Globus pallidus (tissue), 1 donor: ENCODE measurements at places on chromosomes 3 and 15.

- no peak for DNase-seq
Observed at GRCh38 chr15:59738676-59739075, 49.6 kb upstream of the BNIP2 start.

- DNase-seq, result no peak
Observed at GRCh38 chr3:118533676-118534075, 501.0 kb downstream of the IGSF11 start.

- no peak for DNase-seq
Observed at GRCh38 chr15:64019764-64020163, 26.5 kb downstream of the DAPK2 start.

GRCh38 chr3:109607897-109608296, 270.6 kb upstream of the DPPA4 start:
- DNase-seq, result no peak

DNA sequence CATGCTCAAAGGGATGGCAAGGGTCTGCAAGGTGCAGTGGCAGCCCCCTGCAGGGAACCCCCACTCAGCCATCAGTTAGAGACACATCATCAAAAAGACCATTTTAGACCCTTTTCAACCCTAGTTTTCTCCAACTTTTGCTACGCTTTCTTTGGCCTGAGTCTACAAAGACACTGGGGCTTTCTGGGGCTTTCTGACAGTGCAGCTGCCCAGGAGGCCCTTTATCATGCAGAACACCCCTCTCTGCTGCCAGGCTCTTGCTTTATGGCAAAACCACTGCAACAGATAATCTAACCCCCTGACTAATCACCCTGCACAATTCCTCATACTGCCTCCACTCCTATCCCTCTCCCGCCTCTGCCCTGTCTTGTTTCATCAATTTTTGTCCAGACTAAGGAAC, 2.4 kb downstream of the NMNAT3 start:
- DNase-seq, result no peak

GRCh38 chr3:156811089-156811862, 14.9 kb upstream of the LEKR1 start:
- no peak for DNase-seq

DNA sequence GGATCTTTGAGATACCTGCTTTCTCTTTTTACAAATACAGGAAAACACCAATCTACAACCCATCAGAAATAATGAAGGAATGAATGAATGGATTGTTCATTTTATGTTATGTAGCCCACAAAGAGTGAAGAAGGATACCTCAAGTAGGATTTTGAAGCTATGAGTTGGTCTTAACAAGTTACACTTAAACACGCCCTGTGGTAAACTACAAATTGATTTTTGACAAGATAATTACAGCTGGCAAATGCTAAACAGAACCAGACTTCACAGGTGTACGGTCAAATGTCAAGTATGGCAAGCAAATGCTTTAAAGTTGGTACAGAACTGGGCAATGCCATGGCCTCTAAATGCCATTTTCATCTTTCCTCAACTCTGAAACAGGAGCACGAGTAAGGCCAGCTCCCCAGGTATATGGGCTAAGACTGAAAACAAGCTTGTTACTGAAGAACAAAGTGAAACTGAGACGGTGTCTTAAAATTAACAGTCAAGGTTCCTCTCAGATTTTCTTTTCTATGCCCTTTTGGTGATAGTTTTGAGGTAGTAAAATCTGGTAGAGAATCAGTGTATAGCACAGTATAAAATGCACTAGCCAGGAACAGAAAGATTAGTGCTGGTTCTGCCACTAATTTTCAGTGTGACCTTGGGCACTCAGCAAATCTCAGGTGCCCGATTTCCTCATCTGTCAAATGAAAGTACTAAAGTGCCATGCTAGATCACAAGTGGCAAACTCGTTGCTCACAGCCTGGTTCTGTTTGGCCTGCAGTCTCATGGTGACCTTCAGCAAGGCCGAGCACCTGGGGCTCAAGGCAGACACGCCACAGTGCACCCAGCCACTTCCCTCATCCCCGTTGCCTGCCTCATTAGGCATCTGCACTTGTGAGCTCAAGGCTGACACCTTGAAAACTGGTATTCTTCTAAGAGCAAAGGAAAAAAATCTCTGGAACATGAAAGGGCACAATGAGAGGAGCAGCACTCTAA, 9.5 kb downstream of the RUVBL1 start:
- DNase-seq, result no peak

GRCh38 chr3:81778678-81779182, 17.3 kb upstream of the GBE1 start:
- no peak for DNase-seq

- DNase-seq, result no peak
Observed at GRCh38 chr3:52715714-52716305, 9.9 kb downstream of the SPCS1 start.

DNA sequence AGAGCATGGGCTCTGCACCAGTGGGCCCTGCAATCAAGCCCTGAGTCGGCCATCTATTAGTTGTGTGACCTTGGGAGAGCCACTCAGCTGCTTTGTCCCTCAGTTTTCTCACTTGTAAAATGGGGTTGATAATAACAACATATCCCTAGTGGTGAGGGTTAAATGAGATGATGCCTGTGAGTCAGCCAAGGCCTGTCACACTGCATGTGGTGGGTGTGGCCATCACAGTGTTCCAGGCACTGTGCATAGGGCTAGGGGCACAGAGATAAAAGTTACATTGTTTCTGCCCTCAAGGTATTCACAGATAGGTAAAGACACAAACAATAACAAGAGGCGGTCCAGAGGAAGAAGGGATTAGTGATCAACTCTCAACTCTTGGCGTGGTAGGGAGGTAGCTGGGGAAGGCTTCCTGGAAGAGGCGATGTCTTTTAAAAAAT, 19.5 kb downstream of the SMAD6 start:
- no peak for DNase-seq

- DNase-seq, result no peak
Observed at GRCh38 chr3:141191097-141191749, 40.4 kb upstream of the PXYLP1 start.

DNA sequence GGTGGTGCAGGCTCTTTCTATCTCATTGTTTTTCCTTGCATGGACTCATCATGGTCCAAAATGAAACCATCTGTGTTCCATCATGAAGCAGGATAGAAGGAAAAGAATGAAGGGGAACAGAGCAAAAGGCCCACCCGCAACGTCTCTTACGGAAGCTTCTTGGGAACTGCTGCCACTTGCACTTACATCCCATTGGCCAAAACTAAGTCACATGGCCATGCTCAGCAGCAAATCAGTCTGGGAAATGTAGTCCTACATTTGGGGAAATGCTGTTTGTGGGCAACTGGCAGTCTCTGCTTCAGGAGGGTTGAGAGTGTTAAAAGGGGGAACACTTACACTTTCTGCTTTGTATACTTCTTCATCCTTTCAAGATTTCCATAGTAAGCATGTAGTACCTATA, 191.6 kb downstream of the SV2B start:
- DNase-seq, result peak; percentile 15

DNA sequence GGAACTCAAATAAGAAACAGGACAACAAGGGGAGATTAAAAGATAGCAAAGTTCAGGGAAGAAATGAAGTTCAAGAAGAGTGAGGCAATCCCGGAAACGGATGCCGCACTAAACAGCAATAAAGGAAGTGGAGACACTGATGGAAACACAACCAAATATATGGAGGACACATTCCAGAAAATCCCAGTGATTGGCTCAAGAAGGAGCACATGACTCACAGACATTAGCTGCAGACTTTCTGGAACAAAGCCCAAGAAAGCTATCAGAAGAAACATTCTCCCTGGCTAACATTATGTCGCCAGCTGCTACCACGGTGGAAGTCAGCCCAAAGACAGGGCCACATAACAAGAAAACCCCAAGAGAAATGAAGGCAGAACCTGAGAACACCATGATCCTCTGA, 18.1 kb upstream of the VGLL4 start:
- no peak for DNase-seq

DNA sequence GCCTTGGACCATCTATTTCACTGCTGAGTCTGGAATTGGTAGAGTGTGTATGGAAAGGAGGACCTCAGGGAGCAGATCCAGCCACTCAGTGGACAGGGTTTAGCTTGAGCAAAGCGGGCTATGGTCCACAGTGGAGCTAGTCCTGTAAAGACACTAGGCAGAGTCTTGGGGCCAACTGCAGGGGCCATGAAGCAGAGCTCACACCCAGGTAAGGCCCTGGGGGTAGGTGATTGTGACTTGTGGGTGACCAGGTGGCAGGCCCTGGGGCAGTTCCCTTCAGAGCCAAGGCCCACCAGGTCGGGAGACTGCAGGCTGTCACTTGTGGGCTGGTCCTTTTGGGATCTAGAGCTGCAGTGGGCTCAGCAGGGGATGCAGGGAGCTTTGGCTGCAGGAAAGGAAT, 80.8 kb upstream of the EPHB3 start:
- DNase-seq, result no peak

GRCh38 chr3:192850451-192850981, 67.1 kb downstream of the MB21D2 start:
- DNase-seq, result no peak

DNA sequence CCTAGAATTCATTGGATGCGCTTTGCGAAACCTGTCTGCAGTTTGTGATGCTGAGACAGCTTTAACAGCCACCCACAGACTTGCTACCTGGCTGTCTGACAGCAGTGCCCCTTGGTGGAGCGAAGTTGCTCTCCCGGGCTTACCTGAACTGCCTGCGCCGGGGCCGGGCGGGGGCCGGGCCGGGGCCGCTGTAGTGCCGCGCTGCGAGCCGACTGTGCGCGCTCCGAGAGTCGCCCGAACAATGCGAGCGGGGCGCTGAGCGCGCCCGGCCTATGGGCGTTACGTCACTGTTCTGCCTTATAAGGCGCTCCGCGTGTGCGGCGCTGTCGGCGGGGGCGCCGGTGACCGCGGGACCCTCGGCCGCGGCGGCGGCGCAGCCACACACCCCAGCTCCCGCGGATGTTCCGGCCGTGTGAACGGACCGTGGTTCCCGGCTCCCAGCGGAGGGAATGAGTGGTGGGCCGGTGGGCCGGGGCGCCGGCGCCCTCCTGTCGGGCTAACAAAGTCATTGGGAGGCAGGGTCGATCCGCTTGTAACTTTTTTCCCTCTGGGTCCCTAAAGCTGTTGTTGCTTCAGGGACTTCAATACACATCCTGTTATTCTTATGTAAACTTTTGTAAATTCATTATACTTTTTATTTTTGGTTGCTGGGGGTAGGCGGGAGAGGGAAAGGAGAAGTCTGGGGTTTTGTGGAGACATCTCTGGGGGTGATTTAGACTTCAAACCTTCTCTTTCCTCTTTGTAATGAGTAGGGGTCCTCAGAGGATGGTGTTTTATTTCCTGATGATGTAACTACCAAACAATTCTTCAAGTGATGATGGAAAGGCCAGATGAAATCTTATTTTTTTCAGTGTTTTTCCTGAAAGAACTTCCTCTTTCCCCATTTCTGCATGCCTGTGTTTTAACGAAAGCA, 58.5 kb downstream of the CMSS1 start:
- peak; percentile 73 for DNase-seq

DNA sequence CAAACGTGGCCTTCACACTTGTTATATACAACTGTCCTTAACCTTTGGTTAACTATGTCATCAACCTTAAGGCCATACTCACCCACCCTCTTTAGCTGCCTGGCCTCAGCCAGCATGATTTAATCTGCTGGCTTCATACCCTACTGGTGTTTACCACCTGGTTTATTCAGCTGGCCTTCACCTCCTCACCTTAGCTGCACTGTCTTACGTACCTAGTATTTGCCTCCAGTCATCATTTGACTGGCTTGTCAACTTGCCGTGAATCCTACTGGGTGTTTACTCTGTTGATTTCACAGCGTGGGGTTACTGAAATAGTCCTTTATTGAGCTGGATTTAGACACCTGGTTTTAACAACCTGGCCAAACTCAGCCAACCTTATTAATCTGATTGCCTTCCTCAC, 102.8 kb downstream of the IL12A start:
- DNase-seq, result no peak

GRCh38 chr3:126051234-126051633, 32.7 kb downstream of the SLC41A3 start:
- DNase-seq, result no peak

GRCh38 chr3:58336135-58336882, 3.6 kb downstream of the PXK start:
- DNase-seq, result no peak

DNA sequence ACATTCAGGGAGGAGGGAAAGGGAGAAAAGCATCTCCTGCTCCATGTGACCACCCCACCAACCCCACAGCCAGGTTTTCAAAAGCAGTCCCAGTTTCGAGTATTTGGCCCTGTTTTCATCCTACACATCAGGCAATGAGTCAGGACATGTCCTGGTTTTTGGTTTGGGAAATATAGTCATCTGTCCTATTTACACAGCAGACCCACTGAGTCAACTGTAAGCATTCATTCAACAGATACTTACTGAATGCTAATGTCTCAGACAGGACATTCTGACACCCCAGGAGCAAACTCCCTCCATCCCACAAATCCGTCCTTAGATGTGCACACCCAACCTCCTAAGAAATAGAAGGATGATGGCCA, 32.9 kb downstream of the IGDCC3 start:
- no peak for DNase-seq

DNA sequence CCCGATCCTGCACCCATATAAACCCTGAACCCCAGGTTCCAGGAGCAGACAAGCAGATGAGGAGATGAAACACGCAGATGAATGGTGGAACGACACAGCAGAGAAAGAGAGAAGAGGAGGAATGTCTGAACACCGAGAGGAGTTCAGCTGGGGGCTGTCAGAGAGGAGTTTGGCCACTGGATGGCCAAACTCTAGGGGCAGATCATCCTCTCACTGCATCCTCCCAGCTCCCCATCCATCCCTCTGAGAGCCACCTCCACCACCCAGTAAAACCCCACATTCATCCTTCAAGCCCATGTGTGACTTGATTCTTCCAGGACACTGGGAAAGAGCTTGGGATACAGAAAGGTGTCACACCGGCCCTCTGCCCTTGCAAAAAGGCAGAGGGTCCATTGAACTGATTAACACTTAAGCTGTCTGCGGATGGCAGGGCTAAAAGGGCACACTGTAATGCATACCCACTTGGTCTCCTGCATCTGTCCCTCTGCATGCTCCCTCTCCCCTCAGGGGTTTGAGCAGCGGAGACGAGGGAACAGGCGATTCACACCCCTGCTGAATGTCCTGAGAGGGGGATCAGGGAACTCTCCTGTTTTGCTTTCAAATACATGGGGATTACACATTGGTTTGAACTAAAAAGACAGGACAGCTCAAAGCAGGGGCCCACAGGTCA, 53.8 kb downstream of the TMED3 start:
- DNase-seq, result no peak

- DNase-seq, result no peak
Observed at GRCh38 chr3:174397848-174398247, 461.3 kb upstream of the NAALADL2 start.

DNA sequence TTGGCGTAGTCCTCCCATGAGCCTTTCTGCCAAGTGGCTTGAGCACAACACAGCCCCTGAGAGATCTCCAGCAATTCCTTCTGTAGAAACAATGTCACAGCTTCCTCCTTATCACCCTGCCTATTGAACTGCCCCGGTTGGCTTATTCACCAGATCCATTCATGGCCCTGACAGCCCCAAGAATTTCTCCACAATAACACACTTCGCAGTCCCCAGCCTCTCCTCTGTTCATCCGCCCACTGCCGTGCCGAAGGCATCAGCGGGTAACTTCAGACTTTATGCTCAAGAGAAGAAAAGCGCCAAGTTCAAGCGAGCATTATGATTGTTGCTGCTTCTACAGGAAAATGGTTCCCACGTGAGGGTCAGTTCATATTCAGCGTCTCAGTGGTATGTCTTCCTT, 403.9 kb downstream of the VPS13C start:
- no peak for DNase-seq

GRCh38 chr3:100184948-100185570, 70.8 kb upstream of the FILIP1L start:
- DNase-seq, result no peak

- no peak for DNase-seq
Observed at GRCh38 chr15:41523097-41523496, 9.5 kb upstream of the LTK start.

- DNase-seq, result no peak
Observed at GRCh38 chr3:138939561-138940241, 7.2 kb downstream of the FOXL2 start.
